NCI-H82 (cell line): ENCODE measurements at places on chromosomes 13 and 19.

DNA sequence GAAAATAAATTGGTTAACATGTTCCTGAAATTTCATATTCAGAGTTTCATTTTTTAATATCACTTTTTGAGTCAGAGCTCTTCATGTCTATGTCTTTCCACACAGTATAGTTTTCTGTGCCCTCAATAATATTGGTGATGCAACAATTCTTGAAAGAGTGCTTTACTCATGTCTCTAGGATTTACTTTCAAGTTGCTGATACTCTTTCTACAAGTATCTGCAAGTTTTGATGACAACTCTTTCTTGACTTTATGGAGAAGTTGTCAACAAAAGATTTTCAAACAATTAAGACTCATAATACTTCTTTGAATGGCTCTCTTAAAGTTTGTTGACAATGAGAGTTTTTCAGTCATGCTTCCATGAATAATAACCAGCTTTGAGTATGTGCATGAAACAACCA lies 561.7 kb downstream of the DIAPH3 start:
- DNase-seq: no peak

DNA sequence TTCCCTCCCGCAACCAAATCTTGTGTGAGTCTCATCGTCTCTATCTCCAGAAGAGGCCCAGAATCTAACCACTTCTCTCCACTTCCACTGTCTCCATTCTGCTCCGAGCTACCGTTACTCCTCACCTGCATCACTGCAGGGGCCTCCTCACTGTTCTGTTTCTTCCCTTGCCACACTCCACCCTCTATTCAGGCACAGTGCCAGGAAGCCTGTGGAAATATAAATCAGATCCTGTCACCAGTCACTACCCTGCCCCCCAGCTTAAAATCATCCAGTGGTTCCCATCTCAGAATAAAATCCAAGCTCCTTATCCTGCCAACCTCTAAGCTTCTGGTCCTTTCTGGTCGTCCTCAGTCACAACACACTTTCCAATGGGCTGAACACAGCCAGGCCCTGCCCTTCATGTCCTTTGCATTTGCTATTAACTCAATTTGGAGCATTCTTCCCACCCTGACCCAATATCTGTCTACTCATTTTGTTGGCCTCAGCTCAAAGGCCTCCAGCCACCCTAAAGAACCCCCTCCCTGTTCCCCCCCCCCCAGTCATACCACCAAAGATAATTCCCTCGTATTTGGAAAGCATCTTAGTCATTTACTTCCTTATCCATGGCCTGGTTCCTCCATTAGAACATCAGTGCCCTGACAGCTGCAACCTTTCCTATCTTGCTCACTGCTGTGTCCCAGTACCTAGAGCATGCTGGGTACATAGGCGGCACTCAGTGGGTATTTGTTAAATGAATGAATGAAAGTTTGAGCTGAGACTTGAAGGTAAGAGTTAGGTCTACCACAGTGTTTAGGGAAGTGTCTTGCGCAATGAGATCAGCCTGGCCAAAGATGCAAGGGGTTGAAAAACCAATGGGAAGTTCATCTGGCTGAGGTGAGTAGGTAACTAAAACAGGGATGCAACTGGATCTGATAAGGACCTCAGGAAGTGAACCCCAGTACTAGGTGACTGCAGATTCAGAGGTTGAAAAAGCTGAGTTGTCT lies 24.4 kb downstream of the ZNF175 start:
- no peak for DNase-seq

- DNase-seq: peak; percentile 40
Measured at GRCh38 chr13:21673789-21674489, 3.1 kb downstream of the FGF9 start.

DNA sequence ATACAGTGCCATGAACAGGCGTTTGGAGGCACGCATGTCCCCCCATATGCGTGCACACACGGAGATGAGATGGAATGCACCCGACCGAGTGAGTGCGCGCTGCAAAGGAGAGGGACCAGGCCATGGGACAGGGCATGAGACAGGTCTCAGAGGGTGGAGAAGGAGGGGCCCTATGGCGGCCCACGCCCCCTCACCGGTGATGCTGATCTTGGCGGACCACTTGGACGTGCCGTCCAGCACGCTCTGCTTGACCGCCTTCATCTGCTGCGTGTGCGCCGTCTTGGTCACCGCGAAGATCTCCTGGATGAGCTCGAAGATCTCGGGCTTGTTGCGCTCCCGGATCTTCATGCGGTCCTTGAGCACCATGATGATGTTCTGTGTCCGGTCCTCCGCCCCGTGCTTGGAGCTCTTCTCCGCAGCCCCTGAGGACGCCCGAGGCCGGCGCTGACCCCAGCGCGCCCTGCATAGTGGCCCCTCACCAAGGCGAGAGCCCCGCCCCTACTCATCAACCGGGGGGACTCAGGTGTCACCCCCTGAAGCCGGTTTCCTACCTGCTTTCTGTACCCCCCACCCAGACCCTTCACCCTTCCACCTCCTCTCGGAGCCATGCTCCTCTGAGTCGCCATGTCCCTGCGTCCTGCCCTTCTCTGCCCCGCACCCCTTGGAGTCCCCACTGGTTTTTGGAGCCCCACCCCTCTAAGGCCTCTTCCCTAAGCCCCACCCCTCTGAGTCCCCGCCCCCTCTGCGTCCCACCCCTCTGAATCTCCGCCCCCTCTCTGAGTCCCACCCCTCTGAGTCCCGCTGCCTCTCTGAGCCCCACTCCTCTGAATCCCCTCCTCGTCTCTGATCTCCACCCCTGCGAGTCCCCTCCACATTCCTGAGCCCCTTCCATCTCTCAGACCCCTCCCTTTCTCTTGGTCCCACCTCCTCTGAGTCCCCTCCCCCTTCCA lies 40.8 kb downstream of the UNC13A start:
- peak; percentile 43 for DNase-seq

DNA sequence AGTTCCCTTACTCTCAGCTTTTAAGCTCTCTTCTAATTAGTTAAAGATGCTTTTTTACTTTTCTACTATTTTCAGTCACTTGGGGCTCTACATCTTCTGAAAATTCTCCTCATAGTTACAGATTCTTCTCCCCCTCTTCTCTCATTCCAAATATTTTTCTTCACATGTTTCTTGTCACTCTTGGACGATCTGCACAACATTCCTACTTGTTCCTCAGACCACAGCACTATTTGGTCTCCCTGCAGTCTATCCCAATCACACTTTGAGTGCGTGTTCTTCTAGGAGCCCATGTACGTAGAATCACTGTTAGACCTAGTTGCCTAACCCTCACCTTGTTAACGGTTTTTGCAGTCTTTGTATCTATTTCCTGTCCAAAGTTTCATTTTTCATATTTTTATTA lies 222.5 kb upstream of the SPRY2 start:
- no peak for DNase-seq

- no peak for DNase-seq
Measured at GRCh38 chr13:110531671-110532083, 29.8 kb downstream of the RAB20 start.

DNA sequence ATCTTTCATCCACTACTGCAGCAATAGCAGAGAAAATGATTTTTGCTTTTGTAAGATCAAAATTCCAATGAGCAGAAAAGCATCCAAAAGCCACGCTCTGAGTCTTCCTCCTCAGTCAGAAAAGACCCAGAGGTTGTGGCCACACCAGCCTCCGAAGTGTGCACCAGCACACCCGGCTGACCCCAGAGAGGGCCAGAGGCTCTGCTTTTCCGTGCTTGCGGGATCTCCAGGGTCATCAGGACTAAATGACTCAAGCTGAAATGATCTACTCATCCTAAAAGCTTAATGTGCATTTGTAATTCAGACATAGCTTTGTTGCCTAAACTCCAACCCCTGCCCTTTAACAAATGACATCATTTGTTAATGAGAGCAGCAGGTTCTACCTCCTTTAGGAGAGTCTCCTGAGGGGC lies 16.5 kb downstream of the RXFP2 start:
- DNase-seq: no peak

DNA sequence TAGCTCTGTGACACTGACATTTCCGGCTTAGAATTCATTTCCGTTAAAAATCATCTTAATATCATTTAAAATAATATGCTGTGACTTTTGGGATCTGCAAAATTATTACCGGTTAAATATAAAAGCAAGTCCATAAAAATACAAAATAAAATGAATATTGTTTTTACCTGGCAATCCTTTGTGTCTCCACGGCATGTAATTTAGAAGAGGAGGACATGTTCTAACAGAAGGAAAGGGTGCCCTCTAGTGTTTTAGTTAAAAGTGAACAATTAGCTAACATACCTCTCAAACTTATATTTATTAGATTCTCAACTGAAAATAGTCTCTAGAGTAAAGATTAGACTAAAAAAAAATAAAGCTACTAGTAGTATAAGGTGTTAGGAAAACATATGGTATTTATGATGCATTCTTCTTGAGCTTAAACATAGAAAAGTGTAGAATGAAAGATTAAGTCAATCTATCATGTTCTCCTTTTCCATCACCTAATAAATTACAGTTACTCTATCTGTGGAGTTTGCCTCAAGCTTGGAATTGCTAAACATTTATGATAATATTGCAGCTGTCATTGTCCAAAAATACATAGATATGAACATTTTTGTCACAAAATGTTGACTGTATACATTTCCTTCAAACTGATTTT lies 676.7 kb upstream of the SPRY2 start:
- DNase-seq: peak; percentile 78

DNA sequence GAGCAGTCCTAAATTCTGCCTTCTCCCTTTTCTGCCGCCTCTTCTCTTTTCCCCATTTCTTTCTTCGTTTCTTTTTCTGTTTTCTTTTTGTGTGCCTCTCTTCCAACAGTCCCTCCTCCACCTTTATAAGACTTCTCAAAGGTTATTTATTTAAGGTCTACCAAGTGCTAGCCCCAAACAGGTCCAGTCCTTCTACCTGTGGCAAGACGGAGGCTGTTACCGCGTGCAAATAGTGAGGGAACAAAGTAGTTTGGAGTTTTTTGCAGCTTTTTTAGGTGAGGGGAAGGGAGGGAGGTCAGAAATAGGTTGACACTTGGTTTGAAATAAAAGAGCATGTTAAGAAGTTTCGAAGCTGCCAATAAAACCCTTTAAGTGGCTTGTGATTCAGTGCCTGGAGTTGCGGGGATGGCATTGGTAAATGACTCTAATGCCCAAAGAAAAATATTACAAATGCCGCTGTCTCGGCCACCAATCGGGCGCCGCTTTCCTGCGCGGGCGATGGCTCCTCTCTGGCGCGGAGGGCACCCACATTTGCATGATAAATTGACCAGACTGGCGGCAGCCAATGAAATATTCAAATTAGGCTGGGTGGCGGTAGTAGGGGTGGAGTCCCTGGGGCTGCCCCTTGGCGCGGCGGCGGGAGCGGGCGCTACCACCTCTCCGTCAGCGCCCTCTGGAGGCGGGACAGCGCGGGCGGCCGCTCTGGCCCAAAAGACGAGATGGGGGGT lies 7.5 kb upstream of the TSHZ3 start:
- DNase-seq: no peak

DNA sequence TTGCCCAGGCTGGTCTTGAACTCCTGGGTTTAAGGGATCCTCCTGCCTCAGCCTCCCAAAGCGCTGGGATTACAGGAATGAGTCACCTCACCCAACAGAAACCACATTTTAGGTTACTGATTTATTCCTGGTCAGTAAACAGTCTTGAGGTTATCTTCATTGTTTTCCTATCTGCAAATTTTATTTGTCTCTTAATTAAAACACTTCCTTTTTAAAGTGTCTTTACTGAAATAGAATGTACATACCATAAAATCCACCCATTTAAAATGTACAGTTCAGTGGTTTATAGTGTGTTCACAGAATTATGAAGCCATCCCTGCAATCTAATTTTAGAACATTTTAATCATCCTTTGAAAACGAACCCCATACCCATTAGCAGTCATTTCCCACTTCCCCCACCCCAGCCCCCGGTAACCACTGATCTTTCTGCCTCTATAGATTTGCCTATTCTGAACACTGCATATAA lies 63.0 kb downstream of the MAP4K1 start:
- DNase-seq: no peak

DNA sequence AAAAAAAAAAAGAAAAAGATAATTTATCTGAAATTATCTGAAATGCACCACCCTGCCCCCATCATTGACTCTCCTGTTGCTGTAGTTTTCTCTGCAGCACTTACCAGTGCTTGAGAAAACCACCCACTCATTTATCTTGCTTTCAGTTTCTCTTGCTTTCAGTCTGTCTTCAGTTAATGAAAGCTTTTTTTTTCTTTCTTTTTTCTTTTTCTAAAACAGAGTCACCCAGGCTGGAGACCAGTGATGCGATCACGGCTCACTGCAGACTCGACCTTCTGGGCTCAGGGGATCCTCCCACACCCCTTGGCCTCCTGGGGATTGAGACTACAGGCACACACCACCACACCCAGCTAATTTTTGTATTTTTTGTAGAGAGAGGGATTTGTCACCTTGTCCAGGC lies 4.3 kb upstream of the ACP5 start:
- DNase-seq: no peak

DNA sequence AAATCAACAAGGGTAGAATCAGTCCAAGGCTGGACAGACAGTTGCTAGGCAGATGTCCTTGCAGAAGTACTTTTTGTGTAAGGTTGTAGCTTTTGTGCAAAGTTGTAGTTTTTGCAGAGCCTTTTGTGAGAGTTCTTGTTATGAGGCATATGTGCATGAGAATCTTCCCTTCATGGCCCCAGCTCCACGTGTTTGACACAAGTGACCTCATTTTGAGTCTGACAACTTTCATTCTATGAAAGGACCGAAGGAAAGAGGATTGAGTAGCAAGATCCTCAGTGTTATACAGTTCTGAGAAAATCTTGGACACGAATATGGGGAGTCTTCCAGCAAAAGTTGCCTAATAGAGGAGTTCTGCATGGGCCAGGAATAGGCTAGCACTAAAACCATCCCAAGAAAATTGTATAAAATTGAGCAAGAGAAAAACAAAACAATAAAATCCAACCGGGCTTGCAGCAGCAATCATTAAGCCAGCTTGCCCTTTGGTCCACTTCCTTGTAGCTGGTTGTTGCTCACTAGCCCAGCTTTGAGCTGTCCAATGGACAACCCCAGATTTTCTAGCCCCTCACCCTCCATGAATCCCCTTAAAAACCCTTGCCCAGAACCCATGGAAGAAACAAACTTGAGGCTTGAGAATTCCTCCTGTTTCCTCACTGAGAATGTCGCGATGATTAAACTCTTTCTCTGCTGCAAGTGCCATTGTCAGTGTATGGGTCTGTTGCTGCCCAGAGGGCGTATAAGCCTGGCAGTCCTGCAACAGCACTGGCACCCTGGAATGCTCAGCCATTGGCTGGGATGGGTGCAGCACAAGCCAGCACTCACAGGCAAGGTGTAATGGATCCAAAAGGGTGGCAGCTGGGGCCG lies 6.5 kb downstream of the EPSTI1 start:
- DNase-seq: no peak
